ENCODE measurements at places on chromosomes 1 and 21.

GRCh38 chr1:244352156-244352830, 99.4 kb downstream of the ADSS2 start:
- DNase-seq: no peak

GRCh38 chr1:188004849-188005248, 1176.1 kb downstream of the PLA2G4A start:
- no peak for DNase-seq

DNA sequence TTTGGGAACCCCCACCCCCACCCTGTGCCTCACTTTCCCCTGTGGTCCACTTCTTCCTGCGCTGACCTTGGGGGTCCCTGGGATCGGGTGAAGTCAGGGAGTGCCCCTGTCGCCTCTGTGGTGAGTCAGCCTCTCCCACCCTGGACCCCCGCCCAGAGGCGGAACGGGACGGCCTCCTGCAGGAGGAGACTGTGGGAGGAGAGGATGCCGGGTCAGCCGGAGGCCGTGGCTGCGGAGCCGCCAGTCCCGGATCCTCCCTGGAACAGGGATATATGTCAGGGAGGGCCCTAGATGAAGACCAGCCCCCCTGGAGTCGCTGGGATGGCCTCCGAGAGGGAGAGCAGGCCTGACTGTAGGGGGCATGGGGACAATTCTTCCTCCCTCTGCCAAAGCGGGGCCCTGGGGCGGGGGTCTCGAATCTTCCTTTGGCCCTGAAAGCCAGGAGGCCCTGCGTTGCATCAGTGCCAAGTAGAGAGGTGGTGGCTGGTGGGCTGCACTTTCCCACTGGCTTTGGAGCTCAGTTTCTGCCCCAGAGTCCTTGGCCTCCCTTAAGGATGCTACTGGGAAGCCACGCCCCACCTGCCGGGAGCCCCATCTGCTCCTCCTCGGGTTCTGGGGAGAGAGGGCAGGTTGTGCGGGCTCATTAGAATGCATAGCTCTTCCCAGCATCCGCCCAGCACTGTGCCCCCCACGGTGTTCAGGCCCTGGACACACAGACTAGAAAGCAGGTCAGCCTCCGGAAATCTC, 930 bp downstream of the ARHGEF10L start:
- no peak for DNase-seq

- DNase-seq: no peak
Observed at GRCh38 chr1:91099746-91100621, 78.1 kb upstream of the ZNF644 start.

GRCh38 chr21:46268371-46268770, 17.0 kb downstream of the MCM3AP start:
- DNase-seq: no peak

GRCh38 chr1:28297826-28298225, 31.0 kb upstream of the MED18 start:
- no peak for DNase-seq

DNA sequence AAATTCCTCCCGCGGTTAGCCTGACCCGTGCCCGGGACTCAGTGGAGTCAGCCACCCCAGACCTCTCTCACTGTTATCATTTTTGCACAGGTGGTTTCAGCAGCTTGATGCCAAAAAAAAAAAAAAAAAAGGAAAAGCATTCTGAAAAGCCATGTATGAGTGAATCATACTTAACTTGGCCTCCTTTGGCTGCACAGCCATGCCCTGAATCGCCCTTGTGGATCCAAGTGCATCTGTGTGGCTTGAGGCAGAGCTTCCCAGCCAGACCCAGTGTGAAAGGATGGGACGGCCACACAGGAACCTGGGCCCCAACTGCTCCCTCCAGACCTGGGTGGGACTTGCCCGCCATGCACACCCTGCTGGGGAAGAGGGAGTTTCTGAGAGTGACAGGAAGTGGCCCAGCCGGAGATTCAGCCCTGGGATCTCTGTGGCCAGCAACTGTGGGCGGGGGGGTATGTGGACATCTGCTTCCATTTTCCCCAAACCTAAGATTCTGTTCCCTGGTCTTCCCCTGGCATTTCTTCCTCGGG, 8.6 kb downstream of the YBEY start:
- no peak for DNase-seq

DNA sequence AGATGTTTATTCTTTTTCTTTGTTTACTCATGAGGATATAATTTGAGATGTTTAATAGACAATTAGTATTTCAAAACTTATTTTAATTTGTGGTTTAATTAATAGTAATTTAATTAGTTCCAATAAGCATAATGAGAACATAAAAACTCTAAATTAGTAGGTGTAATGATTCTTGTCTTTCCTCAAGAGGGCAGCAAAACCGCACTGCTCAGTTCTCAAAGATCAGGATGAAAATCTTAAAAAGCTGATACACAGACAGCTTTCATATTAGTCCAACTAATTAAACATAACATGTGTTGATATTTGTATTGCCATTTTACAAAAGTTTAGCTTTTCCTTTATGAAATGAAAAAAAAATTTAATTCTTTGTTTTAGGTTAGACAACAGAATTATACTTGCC, 106.7 kb upstream of the C21orf91 start:
- no peak for DNase-seq

- DNase-seq: no peak
Observed at GRCh38 chr1:236018885-236019453, 45.9 kb downstream of the NID1 start.

DNA sequence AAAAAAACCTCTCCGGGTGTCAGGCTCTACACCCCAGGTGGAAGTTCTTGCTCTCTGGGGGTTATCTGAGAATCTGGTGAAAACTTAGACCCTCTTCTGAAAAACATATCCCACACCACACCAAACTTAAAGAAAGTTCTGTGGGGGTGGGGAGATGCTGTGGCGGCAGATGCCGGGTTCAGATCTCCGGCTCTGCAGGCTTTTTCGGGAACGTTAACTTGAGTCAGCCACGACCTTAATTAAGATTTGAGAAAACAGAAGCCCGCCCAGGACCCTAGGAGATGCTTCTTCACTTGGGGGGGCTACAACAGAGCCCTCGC, 2.3 kb downstream of the RCC2 start:
- DNase-seq: no peak

- DNase-seq: no peak
Observed at GRCh38 chr1:16967095-16967575, 13.3 kb downstream of the MFAP2 start.

DNA sequence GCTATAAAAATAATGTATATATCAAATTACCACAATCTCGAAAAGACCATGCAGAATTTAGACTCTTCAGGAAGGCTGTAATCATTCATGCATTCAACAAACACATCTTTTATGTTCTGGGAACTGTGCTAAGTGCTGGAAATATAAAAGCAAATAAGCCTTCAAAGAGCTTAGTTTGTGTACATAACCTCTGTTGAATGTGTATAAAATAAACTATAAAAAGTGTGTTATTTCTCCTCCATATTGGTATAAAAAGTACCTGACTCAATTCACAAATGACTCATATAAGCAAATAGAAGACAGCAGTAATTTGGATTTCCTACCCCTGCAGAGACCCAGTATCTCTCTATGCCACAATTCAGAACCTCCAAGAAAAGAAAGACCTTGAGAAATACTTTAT, 36.8 kb downstream of the RAB3GAP2 start:
- DNase-seq: no peak

- DNase-seq: no peak
Observed at GRCh38 chr1:116498789-116499628, 71.8 kb downstream of the CD58 start.

DNA sequence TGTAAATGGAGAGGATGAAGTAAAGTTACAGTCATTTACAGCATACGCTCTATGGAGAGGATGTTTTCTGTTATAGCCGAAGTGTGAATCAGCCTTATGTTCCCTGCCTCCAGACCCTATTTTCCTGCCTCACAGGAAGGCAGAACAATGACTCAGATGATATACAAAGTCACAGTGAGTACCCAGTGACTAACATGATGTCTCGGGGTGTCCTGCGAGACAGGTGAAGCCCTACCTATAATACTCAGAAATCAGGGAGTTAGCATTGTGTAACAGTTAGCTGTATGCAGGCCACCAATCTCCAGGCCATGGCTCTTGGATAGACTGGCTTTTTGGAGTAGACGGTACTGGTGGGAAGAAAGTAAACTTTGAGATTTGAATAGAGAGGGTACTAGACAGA, 55.6 kb upstream of the FBXO28 start:
- no peak for DNase-seq

DNA sequence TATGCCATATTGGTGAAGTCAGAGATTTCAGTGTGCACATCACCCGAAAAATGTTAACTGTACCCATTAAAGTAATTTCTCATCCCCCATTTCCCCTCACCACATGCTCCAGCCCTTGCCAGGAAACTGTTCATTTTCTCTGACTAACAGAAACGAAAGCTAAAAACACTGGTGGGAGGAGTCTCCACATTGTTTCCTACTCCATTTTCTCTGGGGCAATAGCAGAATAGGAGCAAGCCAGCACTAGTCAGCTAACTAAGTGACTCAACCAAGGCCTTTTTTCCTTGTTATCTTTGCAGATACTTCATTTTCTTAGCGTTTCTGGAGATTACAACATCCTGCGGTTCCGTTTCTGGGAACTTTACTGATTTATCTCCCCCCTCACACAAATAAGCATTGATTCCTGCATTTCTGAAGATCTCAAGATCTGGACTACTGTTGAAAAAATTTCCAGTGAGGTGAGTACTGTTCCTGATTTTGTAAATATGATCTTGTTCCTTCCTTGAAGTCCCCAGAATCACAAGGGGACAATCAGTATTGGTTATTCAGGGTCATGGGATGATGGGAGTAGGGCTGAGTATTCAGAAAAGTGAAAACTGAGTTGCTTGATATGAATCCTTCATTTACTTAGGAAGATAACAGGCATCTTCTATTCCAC, at the start of gene IFI16:
Gene IFI16 (plus strand): TSS at position 204 of the 658 bp plus-strand sequence. CDS start 4,774 bp downstream, outside the sequence.
- peak; percentile 47 for DNase-seq

GRCh38 chr1:161021165-161021969, 415 bp upstream of the F11R start:
- peak; percentile 75 for DNase-seq

GRCh38 chr1:178573330-178573729, 60.4 kb downstream of the TEX35 start:
- no peak for DNase-seq

- no peak for DNase-seq
Observed at GRCh38 chr1:227797144-227797543, 18.3 kb upstream of the PRSS38 start.

- no peak for DNase-seq
Observed at GRCh38 chr1:75152092-75152491, 17.9 kb downstream of the LHX8 start.

Measured in stimulated activated CD8-positive, alpha-beta memory T cell treated with anti-CD3 and anti-CD28 coated beads, Interleukin-12 subunit alpha, Interleukin-12 subunit beta, amount 100 ng/mL, for 1 hour (primary cell).